ENCODE measurements at places on chromosomes 13 and 19.
A peak's percentile ranks its signal among the peaks of the same experiment; 100 is the strongest.

DNA sequence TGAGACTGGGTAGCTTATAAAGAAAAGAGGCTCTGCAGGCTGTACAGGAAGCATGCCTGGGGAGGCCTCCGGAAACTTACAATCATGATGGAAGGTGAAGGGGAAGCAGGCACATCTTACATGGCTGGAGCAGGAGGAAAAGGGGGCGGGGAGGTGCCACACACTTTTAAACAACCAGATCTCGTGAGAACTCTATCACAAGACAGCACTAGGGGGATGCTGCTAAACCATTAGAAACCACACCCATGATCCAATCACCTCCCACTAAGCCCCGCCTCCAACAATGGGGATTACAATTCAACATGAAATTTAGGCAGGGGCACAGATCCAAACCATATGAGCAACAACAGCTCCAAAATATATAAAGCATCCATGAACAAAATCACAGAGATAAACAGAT lies 46.5 kb upstream of the GTF2F2 start:
- no peak for DNase-seq

DNA sequence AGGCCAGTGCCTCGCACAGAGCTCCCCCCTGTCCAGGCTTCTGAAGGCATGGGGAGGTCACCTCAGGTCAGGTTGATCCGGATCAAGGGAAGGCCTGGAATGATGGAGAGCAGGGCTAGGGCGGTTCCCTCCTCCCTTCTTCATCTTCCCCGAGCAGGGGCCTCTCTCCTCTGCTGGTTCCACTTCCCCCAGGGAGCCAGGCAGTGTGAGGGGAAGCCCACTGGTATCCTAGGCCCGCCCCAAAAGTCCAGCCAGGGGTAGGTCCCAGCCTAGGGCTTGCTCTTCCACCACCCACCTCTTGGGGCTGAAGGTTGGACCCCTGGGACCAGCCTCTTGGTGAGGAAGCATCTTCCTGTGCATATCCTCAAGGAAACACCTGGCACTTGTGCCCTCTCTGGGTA lies 16.4 kb upstream of the PRR19 start:
- no peak for DNase-seq

DNA sequence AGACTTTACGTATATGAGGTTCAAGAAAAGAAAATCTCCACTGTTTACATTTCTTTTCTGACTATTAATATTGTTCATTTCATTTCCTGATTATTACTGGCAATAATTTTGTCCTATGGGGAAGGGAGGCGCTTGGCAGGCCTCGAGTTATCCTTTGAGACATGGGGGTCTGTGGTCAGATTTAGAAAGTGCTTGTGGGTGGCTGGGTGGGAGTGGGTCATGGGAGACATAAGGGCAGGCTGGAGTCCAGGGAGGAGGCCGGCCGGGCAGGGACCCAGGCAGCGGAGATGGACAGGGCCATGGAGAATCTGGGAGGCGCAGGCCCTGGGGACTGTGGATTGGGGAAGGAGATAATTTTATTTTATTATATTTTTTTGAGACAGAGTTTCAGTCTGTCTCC lies 40.1 kb downstream of the LTBP4 start:
- DNase-seq, result no peak

- no peak for DNase-seq
Observed at GRCh38 chr13:60335531-60335930, 61.5 kb upstream of the TDRD3 start.

GRCh38 chr13:28817204-28817603 lies 2.9 kb upstream of the MTUS2 start:
- DNase-seq, result no peak

DNA sequence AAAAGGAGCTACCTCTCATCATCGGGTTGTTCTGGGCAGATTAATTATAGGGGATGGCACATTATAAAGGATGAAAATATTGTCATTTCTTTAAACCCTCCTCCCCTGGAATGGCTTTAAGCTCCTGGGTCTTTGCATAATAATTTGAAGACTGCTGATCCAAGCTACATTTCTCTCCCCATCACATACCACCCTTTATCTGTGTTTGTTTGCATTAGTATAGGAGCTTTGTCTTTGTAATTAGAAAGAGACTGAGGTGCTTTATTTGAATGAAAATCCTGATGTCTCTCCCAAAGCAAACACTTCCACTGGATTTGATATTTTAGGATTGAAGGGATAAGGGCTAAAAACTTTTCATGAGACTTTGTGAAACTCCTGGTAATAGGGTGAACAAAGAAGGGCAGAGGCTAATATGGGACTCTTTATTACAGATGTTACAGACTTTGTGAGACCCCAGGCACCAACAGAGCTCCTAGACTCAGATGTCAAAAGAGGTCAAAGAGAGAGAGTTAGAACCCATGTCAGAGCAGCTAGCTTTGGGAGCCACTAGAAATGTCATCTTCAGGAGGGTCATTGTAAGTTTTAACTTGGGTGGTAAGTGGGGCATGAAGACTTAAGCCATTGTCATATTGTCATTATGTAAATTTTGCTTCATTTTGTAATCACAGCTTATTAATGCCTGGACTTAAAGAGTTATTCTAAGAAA lies 75.3 kb upstream of the RXFP2 start:
- DNase-seq, result no peak

DNA sequence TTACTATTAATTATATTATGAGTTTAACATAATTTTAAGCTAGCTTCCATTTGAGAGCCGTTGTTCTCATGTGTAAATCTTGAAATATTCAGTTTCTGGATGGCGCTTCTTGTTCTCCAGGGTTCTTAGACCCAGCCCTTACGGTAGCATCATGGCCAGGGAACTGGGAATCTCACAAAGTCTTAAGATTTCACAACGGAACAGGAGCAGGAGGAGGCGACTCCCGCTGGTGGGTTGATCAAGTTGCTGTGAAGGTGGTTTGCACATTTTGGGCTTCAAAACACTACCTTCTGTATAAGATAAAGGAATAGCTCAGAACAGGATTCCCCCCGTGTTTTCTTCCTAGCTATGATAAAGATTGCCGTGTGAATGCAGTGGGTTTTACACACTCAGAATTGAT lies 2.8 kb downstream of the NAXD start:
- DNase-seq, result no peak

- no peak for DNase-seq
Observed at GRCh38 chr13:44747179-44747578, 171.0 kb upstream of the TSC22D1 start.

- no peak for DNase-seq
Observed at GRCh38 chr13:72834601-72835000, 52.7 kb downstream of the PIBF1 start.

GRCh38 chr13:48559638-48560320 lies 26.9 kb upstream of the RCBTB2 start:
- DNase-seq, result no peak

- no peak for DNase-seq
Observed at GRCh38 chr13:29318741-29319140, 276.7 kb downstream of the SLC7A1 start.

DNA sequence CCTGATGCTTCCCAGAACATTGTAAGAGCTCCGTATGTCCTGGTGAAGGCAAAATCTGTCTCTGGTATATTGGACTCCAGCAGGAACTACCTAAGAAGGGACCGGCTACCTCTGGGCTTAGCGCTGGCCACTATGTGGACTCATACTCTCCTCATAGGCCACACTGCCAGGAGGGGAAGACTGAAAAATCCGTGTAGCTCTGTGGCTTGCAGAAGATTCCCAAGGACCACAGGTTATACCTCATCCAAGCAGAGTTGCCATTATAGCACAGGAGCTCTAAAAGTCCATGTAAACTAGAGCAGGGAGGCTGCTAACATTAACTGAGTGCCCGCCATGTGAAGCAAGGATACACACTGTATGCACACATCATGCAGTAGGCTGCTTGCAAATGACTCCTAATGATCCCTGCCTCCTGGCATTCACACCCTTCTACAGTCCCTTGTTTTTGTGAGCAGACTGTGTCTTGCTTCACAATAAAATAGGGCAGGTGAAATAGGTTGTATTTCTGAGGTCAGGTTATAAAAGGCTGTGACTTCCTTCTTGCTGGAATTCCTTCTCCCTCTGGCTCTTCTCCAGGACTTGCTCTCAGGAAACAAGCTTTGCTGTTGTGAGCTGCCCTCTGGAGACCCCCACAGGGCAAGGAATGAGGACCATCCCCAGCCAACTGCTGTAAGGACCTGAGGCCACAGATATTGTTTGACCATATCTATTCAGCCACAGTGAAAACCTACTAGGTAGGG lies 192.6 kb upstream of the UBL3 start:
- DNase-seq, result no peak

GRCh38 chr13:81762449-81762848 lies 1421.5 kb upstream of the SPRY2 start:
- no peak for DNase-seq

GRCh38 chr13:45207319-45207718 lies 6.5 kb upstream of the KCTD4 start:
- no peak for DNase-seq

DNA sequence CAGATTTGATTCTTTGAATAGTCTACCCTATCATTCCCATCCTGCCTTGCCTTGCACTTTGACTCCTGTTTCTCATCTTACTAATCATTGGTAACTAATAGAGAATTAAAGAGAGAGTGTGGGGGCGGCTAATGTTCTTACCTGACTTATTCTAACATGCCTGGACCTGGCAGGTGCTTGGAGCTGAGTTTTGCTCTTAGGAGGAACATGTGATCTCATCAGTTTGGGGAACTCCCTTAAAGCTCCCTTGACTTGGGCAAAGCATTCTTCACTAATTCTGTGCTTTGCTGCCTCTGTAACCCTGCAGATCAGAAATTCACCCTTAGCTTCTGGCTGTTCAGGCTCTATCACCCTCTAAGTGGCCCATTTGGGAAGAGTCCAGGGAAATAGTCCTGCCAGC lies 861.1 kb downstream of the GPC5 start:
- no peak for DNase-seq

- DNase-seq, result no peak
Observed at GRCh38 chr19:52297601-52298364, 814 bp downstream of the ZNF480 start.

DNA sequence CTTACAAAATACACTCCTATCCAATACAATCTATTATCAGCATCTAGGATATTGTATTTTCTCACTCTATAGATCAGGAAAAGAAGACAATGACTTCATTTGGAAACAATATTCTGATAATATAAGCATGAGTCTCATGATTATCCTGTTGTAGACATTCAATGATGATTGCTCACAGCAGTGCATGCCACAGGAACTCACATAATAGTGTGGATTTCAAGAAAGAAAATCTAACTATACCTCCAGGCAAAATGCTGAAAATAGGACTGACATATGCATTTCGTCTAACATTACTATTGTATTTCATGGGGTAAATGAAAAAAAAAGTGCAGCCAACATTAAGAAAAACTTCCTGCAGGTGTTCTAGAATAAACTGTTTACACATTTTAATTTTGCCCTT lies 122.6 kb downstream of the POSTN start:
- peak; percentile 51 for DNase-seq

- no peak for DNase-seq
Observed at GRCh38 chr19:4974880-4975469, 6.1 kb downstream of the KDM4B start.

- no peak for DNase-seq
Observed at GRCh38 chr13:24162604-24163003, 2.1 kb downstream of the SPATA13 start.

DNA sequence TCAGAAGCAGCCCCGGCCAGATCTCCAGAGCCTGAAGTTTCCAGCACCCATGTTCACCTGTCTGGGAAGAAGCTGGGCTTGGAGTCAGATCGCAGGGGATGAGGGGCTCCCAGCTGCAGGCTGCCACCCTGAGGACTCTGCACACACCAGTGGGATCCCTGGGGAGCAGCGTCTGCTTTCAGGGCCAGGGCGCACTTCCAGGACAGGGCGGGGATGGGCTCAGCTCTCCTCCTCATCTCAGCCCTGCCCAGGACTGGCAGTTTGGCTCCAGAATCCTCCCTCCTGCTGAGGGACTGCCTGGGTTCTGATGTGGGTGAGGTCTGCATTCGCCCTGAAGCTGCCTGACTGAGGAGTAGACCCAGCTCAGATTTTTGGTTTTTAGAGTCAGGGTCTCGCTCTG lies 3.5 kb downstream of the SLC7A9 start:
- no peak for DNase-seq

GRCh38 chr19:1057176-1057855 lies 9.7 kb upstream of the ARHGAP45 start:
- DNase-seq, result no peak

- no peak for DNase-seq
Observed at GRCh38 chr19:53818756-53819155, 5.4 kb downstream of the NLRP12 start.

DNA sequence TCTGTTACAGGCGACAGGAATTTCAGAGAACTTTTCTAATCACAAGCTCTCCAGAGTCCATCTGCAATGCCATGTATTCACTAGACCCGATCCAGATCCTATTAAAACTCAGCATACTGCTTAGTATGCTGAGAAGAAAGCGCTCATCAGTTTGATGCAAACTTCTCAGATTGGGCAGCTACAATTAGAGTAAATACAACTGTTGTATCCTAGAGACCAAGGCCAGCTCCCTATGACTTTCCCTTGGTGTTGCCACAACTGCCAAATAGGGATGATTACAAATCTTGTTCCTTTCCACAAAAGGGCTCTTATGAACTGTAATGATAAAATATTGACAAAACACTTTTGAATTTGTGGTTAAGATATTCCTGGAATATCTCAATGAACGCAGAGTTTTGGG lies 191.2 kb downstream of the SPRY2 start:
- DNase-seq, result no peak

- no peak for DNase-seq
Observed at GRCh38 chr19:21335721-21336120, 6.5 kb upstream of the ZNF708 start.

DNA sequence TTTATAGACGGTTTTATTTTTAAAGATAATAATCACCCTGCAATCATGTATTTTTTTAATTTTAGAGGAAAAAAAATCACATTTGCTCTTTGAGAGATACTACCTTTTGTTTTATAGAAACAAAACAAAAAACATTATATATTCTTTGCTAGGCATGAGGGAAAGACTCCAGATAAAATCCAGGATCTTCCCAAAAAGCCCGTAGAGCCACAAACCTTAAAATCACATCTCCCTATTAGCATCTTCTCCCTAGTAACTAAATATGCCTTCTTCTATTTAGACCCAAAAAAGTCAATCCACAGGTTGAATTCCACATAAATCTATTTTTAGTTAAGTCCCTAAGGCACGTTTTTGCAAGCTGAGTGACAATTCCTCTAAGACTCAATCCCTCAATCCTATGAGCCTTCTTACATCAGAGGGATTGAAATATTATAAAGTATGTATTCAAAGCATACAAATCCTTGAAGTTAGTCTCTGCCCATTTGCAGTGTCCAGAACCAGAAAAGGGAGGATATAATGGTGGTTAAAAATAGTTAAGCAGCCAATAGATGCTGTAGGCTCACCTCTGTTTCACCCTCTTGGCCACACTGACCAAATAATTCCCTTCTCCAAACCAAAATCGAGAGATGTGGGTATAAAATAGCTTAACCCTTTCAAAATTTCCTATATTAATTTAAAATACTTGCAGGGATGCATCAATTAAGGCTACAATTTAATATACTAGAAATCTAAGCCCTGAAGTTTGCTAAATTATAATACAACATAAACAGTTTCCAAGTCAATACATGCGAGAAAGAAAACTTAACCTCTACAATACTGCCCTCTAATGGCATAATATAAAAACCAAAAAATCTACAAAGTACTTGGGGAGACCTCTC lies 64.0 kb downstream of the SERP2 start:
- DNase-seq, result peak; percentile 45

Measured in foreskin melanocyte (primary cell).